AG08396 (cell line): ENCODE measurements at places on chromosomes 13 and 19.
A peak's percentile ranks its signal among the peaks of the same experiment; 100 is the strongest.

DNA sequence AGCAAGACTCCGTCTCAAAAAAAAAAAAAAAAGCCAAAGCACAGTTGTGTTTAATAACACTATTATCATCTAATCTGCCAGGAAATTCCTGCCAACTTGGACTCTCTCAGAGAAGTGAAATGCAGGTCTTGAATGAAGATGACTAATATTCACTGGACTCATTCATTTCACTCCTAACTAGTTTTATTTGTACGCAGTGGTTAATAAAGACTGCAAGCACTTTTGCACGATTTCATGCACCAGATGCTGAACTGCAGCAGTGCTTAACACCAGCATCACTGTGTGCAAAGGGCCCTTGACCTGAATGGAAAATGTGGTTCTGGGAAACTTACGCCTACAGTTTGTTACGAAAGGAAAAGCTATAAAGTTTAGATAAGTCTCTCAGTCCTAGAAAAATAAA lies 63.3 kb downstream of the DHRS12 start:
- DNase-seq, result no peak

DNA sequence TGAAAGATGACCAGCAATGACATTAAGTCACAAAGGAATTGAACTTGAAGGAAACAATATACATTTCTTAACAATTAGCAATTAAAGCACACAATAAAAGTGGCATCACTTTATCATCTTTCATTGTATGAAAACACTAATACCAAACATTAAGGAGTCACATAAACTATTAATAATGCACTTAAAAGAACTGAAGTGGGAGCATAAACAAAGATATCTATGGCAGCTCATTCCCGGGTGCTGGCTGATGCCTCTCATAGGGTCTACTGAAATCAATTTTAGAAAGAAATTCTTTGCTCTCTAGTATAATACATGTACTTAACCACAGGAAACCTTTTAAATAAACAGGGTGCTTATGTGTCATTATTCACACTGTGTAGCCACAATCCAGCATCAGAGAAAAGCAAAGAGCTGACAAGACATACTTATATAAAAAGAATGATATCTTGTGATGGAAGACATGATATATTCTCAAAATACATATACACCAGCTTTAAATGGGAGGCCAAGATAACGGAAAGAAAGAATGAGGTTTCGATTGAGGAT lies 1207.8 kb downstream of the EFNB2 start:
- DNase-seq, result no peak

DNA sequence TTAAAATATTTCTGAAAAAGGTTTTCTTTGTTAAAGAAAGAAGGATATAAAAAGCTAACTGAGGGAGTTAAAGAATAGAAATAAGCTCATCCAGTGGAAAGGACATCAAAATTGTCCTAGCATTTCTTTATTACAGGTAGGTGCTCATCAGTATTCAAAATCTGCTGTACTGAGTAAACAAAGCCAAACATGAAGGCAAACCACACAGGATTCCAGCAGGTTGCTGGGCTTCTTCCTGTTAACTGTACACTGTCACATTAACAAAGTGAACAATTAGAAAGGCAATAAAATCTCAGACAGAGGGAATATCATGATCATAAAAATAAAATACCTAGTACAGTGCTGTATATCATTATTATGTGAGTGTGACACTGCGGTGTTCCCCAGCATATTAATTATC lies 1541.0 kb downstream of the SLITRK5 start:
- DNase-seq, result no peak

GRCh38 chr13:42592915-42593900 lies 19.3 kb downstream of the TNFSF11 start:
- DNase-seq, result no peak

DNA sequence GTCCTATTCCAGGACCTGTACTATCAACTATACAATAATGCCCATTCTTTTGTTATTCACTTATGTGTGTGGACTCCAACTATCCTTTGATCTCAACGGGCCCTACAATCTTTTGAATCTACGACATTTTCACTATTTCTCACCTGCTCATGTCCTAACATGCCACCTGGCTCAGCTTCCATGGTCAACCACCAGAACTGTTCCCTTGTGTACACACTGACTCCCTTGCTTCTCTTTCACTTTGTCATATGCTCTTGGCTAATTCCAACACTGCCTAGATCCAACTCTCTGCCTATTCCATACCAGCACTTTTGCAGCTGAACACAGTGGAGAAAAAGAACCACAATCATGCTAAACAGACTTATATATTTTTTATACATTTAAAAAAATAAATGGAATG lies 53.1 kb downstream of the MICU2 start:
- no peak for DNase-seq

DNA sequence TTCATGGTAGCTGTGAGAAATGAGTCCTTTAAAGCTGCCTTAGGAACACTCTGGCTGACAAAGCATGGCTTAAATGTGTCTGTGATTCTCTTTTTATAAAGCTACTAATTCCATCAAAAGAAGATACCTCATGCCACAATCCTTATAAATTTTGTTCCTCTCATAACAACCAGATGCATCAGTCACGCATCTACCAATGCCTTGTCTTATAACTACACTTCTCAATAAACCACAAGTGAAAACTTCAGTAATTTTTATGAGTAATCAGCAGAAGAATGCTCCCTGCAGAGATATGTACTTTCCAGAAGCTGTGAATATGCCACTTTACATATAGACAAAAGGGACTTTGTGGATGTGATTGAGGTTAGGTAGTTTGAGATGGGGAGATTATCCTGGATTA lies 147.8 kb downstream of the SUCLA2 start:
- DNase-seq, result no peak

GRCh38 chr13:101785858-101786257 lies 333.4 kb downstream of the ITGBL1 start:
- DNase-seq, result peak; percentile 5

DNA sequence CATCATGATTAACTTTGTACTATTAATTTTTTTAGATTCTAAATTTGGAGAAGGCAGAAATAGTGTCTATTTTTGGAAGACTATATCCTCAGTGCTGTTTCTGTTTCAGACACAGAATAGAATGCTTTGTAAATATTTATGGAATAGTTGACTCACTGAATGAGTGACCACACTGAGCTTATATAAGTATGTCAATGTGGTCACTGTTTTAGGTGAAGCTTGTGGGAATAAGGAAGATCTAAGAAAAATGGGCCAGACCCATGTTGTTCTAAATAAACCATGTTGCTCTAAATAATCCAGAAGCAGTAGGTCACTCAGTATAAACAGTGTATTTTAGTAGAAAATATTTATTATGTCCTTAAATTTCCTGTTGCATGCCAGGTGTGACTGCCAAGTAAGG lies 45.5 kb upstream of the DACH1 start:
- DNase-seq, result no peak

GRCh38 chr13:73757481-73758233 lies 376.5 kb downstream of the KLF12 start:
- DNase-seq, result no peak

- no peak for DNase-seq
These were observed 18.7 kb downstream of the PPP5C start for GRCh38 chr19:46365561-46365960.

- no peak for DNase-seq
These were observed 219.9 kb downstream of the GPC5 start for GRCh38 chr13:91618315-91618714.

GRCh38 chr19:49631014-49631588 lies 8.8 kb downstream of the RRAS start:
- no peak for DNase-seq

- DNase-seq, result no peak
These were observed 929 bp upstream of the TNFSF13B start for GRCh38 chr13:108268466-108269112.

- no peak for DNase-seq
These were observed 310.6 kb upstream of the MIR17HG start for GRCh38 chr13:91036886-91037285.

GRCh38 chr13:101572456-101572855 lies 120.0 kb downstream of the ITGBL1 start:
- no peak for DNase-seq

DNA sequence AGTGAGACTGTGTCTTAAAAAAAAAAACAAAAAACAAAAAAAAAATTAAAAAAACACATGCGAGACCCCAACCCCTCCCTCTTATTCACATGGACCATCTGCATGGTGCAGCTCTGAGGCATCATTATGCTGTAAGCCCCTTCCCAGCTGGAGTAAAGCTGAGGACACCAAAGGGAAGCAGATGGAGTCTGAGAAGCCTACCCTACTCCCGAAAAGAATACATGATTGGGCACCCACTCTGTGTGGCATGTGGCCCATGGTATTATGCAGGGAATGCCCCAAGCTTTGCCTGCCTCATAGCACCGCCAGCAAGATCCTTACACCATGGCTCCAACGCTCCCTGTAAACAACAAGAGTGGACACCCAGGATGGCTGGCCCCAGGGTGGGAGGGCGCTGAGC lies 4.7 kb downstream of the PTH2 start:
- no peak for DNase-seq

DNA sequence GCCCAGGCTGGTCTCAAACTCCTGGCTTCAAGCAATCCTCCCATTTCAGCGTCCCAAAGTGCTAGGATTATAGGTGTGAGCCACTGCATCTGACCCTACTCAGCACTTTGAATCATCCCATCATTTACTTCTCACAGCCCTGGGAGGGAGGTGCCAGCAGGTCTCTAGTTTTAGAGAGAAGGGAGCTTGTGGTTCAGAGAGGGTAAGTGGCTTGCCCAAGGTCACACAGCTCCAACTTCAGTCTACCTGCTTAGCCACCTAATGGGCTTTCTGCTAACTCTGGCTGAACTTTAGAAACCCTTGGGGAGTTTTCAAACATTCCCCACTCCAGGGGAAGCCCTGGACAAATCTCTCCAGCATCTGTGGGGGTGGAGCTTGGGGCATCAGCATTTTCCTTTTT lies 18.3 kb downstream of the CACNA1A start:
- no peak for DNase-seq

DNA sequence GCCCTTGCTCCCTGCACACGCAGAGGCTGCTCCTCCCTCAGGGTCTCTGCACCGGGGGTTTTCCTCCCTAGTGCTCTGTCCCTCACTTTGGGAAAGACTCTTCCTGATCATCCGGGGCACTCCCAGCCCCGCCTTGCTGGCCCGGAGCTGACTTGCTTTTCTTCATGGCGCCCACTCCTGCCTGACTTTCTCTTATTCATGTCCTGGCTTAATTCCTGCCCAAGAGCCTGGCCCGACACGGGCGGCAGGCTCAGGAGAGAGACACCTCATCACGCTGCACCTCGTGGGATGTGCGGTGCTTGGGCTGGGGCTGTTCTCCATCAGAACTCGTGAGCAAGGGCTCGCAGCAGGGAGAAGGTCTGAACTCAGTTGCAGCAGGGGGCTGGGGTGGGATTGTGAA lies 11.8 kb upstream of the PLA2G4C start:
- no peak for DNase-seq

DNA sequence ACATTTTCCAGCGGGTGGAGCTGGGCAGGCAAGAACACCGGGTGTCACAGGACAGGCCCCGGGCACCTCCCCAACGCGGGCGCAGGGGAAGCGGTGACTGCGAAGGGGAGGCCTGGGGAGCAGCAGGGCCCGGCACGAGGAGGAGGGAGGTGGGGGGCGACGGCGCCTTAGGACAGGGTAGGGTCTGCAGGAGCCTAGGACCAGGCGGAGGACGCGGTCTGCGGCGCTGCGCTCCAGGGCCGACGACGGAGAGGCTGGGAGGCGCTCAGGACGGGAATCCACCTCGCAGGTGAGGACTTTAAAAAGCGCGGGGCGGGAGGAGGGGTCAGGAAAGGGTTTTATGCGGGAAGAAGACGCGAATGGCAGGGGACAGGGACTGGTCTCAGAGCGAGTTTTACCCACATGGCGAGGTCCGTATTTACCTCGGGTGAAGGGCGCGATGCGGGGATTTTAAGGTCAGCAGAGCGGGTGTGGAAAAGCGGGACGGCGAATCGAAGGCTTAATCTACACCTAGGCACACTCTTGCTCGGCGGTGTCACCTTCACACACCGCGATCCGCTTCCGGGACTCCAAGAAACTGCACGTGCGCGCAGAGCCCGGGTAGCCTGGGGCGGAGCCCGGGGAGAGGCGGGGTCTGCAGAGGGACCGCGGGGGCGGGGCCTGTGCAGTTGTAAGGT lies 13.5 kb downstream of the ERVV-2 start:
- DNase-seq, result peak; percentile 44

GRCh38 chr13:99380921-99381645 lies 73.9 kb upstream of the GPR183 start:
- no peak for DNase-seq

- DNase-seq, result no peak
These were observed 10.1 kb upstream of the TMEM255B start for GRCh38 chr13:113748862-113749451.

DNA sequence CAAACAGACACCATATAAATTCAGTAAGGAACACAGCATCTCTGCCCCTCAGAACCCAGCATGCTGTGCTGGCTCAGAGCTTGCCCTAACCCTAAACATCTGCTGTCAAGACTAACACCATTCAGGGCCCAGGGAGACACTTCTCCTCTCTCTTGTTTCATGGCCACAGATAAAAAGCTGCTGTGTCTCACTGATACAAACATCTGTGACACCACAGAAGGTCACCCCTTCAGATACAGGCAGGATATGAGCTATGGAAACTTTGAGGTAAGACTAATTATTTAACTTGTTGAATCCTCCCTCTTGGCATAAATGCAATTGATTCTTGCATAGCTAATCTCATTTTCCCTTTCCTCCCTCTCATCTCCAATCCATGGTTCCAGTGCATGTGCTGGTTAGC lies 61.6 kb upstream of the GPR12 start:
- DNase-seq, result no peak

DNA sequence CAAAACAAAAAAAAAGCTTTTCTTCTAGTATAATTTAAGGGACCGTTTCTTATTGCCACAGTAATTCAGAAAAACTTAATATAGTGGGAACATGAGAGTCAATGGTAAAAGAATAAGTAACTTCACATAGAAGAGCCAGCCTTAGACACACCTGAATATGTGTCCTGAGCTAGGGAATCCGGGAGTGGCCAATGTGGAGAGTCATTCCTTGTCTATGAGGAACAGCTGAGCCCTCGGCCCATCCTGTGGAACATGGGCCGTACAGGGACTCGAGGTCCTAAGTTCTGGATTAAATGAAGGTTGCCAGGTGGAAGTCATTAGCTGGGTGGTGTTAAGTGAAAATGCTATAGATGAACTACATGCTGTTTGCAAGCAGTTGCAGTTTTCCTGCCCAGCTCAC lies 32.2 kb downstream of the EFNB2 start:
- no peak for DNase-seq

DNA sequence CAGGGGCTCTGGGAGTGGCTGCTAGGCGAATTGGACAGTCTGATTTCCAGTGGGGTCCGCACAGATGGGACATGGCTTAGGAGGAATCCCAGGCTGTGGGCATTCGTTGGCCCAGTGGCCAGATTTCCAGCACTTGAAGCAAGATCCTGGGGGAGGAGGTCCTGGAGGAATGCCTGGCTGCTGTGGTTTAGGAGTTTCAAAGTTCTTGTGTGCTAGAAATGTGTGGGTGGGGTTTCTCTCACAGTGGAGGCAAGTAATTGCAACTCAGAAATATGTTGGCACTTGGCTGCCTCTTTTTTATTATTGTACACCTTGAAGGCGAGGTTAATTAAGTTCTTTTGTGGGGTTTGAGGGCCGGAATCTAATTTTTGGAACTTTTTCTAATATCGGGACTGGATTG lies 17.1 kb downstream of the IGFL3 start:
- DNase-seq, result no peak

- DNase-seq, result peak; percentile 69
These were observed 1.2 kb upstream of the EEF2 start for GRCh38 chr19:3986260-3987041.
